Activated T-helper 1 cell treated with Interleukin-2 at 50 U/mL for 16 hours (primary cell): ENCODE measurements at places on chromosomes 16 and 17.
A peak's percentile ranks its signal among the peaks of the same experiment; 100 is the strongest.

- no peak for DNase-seq
Measured at GRCh38 chr16:57204675-57205074, 18.5 kb downstream of the RSPRY1 start.

GRCh38 chr16:30526137-30526822, at the start of gene ZNF768:
TSS of gene ZNF768 (minus strand) at chr16:30526566. CDS start at chr16:30526413, 153 bp downstream.
- DNase-seq = peak; percentile 24

- DNase-seq = no peak
Measured at GRCh38 chr16:29675811-29676643, 3.0 kb upstream of the QPRT start.

DNA sequence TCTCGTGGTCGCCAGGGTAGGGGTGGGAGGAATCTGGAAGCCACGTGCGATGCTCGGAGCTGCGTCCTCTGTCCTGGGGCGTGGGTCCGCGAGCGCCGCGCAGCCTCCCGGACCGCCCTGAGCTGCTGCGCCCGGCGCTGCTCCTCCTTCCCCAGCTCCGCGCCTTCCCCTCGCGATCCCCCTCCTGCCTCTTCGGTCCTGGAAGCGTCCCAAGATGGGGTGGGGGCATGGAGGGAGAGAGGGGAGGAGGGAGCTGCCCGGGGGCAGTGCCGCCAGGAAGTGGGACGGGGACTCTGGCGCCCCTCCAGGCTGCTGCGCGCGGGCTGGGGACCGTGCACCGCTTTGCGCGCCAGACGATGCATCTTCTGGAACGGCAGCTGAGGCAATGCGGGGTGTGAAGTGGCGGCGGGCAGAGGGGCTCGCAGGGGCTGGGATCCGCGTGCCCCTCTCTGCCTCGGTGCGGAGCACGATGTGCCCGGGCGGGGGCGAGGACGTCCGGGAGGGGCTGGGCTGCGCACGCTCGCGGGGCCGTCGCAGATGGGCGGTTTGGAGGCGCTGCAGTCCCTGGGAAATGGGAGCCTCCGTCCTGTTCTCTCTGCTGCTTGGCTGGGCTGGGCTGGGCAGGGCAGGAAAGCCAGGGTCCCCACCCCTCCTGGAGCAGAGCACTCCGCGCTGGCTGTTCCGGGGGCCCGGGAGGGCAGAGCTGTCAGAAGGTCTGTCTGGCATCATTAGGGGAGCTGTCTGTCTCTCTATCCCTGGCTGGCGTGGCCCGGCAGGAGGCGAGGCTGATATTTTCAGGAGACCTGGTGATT, 388.0 kb downstream of the SEC14L1 start:
- no peak for DNase-seq

- no peak for DNase-seq
Measured at GRCh38 chr16:60107437-60107836, 1373.3 kb upstream of the GOT2 start.

GRCh38 chr16:56013962-56014552, 138.9 kb upstream of the CES5A start:
- no peak for DNase-seq

GRCh38 chr16:88799569-88800276, 3.9 kb upstream of the CDT1 start:
- DNase-seq = no peak

DNA sequence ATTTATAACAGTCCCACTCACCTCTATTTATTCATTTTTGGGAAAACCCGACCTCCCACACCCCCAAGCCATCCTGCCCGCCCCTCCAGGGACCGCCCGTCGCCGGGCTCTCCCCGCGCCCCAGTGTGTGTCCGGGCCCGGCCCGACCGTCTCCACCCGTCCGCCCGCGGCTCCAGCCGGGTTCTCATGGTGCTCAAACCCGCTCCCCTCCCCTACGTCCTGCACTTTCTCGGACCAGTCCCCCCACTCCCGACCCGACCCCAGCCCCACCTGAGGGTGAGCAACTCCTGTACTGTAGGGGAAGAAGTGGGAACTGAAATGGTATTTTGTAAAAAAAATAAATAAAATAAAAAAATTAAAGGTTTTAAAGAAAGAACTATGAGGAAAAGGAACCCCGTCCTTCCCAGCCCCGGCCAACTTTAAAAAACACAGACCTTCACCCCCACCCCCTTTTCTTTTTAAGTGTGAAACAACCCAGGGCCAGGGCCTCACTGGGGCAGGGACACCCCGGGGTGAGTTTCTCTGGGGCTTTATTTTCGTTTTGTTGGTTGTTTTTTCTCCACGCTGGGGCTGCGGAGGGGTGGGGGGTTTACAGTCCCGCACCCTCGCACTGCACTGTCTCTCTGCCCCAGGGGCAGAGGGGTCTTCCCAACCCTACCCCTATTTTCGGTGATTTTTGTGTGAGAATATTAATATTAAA, 638 bp upstream of the TMEM88 start:
- no peak for DNase-seq

DNA sequence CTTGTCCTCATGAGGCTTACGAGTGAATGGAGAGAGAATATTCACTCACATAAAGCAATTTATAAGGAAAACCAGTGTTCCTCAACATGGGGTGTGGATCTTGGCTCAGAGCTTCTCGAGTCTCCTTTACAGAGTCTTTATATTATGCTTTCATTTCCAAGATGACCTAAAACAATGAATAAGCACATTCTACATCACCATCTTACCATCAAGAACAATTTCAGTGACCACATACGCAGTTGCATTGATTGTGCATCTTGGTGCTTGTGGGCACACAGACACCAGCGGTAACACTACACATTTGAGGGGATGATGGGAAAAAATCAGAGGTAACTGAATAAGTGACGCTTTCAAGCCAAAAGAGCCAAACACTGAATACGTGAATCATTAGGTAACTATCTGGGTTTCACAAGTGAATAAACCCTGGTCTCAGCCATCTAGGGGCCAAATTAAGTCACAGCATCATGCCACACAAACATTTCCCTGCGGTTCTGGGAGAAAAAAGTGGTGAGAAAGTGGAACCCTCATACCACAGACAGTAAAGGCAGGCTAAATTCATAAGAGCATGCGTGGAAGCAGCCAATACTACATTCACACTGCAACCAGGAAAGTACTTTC, 9.4 kb downstream of the CWC25 start:
- DNase-seq = no peak

DNA sequence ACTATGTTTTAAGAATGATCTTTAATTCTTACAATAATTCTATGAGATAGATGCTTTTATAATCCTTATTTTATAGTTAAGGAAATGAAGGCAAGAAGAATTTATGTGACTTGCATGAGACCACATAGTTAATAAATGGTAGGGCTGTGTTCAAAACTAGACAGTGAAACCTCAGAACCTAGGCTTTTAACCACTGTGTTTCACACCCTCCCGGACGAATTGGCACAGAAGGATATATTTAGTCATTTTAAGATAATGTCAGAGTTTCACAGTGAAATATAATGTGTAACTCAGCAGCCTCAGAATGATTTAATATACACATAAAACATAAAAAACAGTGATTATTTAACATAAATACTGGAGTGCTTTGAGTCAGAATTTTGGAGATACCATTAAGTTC, 57.0 kb downstream of the NSRP1 start:
- DNase-seq = no peak
